ENCODE measurements at places on chromosomes 2 and 18.
A peak's percentile ranks its signal among the peaks of the same experiment; 100 is the strongest.

DNA sequence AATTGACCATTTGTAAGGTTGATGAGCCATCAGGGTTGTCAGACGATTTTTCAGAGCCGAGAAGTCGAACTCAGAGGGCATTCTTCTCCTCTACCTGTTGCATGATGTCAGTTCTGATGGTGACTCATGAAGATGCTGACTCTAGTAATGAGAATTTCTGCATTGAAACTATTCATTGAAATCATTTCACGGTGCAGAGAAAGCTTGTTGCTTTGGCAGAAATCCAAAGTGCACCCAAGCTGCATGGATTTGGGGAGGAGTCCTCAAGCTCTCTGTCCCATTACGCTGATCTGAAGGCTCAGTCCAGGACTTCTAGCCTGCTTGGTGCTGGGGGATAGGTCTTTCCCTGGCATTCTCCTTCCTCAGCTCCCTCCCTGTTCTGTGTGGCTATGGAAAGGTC lies 125.7 kb upstream of the PXDN start:
- peak; percentile 24 for DNase-seq

GRCh38 chr2:152425765-152426727 lies 91.1 kb downstream of the FMNL2 start:
- peak; percentile 30 for DNase-seq

DNA sequence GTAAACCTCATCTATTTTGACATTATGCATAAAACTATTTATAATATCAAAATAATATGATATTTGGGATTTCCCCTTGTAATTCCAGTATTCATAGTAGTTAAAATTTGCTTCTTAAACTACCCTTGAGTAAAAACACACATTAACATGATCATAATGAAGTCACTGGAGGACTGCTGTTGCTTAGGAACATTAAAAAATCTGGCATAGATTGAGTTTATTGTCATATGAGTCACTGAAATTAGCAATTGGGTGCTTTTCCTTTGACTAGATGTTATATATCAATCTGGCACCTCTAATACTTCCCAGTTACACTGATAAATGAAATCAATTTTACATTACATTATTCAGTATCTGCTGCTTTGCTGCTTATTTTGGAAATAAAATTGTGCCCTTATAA lies 57.0 kb upstream of the ZC3H15 start:
- DNase-seq, result no peak

DNA sequence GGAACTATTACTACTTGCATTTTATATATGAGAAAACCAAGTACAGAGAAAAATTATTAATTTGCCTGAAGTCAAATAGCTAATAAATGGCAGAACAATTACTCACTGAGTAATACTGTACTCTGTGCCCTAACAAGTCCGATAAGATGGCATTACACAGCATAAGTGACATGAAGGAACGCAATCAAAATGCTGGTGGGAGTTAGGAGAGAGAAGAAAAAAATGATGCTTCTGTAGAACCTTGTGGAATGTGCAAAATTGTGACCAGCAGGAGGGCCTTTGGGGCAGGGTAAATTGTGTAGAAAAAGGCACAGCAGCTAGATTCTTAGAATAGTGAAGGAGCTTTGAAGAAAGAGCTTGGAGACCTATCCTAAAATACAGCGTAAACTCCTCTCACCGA lies 32.9 kb downstream of the EPHA4 start:
- DNase-seq, result no peak

- no peak for DNase-seq
These were observed 267.6 kb upstream of the CYP26B1 start for GRCh38 chr2:72415241-72415661.

DNA sequence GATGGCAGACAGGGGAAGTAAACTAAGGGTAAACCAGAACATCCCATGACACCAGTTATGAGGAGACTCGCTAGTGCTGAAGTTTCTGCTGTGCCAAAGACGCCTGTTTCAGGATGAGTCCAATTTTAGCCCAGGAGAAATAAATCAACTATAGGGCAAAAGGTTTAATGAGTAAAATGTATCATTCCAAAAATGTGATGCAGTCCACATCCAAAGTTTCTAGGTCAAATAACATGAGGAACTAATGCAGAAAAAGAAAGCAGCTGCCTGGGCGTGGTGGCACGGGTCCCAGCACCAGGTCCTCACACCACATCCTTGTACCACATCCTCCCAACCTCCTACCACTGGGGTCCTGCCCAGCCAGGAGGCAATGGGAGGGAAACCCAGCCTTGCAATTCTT lies 126.9 kb upstream of the CTAGE1 start:
- no peak for DNase-seq

DNA sequence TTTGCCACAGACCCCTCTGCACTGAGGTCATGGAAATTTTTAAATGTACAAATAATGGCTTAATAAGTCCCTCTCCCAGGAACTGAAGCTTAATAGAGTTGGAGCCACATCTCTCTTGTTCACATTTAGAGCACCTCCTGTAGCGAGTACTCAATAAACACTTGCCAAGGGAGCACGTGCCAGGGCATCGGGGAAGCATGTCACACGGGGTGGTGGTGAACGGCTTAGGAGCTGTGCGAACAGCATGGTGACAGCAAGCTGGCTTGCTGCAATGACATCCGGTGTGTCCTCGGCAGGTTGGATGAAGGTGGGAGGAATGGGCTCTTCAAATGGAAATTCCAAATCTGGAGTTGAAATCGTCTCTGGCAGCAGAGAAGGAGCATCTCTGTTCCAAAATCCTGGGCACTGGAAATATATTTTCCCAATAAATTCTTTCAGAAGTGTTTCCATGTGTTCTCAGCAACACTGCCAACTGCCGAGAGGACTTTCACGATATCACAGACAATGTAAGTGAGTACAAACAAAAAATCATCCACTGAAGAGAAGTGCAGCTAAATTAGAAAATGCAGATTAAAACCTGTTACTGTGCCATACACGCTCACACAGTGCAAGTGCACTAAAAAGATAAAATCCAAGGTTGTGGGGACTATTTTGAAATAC lies 74.1 kb downstream of the GALR1 start:
- no peak for DNase-seq

DNA sequence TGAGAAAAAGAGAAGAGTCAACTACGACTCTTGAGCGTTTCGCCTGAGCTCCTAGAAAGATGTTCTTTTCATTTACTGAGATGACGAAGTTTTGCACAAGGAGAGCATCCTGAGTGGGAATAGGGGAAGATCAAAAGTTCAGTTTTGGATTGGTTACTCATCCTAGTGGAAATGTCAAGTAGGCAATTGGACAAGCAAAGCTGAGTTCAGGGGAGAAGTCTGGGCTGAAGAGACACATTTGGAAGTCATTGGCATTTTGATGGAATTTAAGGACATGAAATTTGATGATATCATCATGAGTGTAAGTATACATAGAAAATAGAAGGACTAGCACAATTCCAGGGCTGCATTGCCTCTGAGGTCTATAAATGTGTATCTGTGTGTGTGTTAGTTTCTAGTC lies 416.6 kb downstream of the RAD51AP2 start:
- DNase-seq, result no peak

- DNase-seq, result no peak
These were observed 36.5 kb downstream of the PSMD14 start for GRCh38 chr2:161344692-161345091.

DNA sequence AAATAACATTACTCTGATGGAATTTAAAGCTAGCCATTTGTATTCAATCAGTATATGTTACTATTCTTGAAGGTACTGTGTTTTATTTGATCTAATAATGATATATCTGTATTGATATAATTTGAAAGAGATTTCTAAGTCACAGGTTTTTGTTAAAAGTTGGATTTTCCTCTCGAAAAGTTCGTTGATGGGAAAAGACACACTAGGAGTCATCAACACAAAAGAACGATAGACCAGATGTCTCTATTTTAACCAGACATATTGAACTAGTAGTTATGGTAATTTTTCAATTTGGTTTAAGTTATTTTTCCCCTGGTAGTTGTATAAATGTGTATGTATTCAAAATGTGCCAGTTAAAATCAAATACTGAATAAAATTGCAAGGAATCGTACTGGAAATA lies 2.5 kb downstream of the ASXL3 start:
- no peak for DNase-seq

DNA sequence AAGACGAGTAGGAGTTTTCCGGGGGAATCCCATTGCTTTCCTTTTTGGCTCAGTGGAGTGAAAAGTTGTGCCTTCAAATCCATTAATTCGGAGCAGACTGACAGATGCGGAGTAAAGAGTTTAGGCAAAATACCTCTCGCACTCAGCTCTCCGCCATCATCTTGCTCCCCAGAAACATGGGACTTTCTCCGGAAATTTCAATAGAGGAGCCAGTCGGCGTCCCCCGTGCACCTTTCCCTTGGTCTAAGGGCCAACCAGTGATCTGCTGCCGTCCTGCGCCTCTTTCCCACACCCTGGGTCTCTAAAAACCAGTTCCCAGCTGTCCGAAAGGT lies 318 bp downstream of the TYW5 start:
- DNase-seq, result no peak

DNA sequence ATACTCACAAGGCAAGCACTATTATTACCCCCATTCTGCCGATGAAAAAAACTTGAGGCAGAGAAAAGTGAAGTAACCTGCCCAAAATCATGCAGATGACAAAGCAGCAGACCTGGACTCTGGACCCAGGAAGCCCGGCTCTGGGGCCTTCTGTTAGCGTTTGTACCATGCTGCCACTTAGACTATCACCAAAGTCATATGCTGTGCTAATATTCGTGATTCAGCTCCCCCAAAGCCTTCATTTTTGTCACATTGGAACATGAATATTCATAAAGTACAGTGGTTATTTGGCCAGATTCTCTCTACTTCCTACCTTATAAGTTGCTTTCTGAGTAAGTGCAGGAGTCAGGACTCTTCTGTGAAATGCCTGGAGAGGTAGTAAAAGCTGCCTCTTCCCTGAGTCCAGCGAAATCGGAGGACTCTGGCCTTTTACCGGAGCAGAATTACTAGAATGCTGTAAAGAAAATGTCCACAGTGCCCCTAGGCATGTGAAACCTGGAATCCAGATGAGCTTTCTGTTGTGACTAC lies 86.7 kb downstream of the FTCDNL1 start:
- DNase-seq, result no peak

- DNase-seq, result no peak
These were observed 271.6 kb upstream of the MGAT5 start for GRCh38 chr2:133982256-133982655.

DNA sequence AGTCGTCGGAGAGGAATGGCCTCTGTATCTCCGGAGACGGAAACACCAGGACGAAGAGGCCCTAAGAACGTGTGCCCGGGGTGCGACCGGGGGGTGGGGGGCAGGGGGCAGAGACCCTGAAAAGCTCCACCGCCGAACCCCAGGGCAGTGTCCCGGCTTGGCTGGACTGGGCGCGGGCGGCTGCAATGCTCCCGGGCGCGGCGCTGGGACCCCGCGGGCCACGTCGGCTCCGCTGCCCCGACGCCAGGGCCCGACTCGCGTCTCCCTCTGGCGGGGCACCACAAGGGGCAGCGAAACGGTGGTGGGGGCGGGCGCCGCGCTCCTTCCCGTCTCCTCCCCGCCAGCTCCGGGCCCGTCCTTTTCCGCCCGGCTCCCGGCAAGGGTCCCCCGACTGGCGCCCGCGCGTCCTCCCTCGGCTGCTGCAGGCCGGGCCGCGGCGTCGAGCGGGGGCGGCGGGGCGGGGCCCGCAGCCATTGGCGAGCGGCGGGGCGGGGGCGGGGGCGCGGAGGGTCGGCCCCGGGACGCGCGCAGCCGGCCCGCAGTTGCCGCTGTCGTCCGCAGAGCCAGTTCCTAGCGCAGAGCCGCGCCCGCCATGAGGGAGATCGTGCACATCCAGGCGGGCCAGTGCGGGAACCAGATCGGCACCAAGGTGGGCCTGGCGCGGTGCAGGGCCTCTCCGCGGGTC lies at the start of gene TUBB6:
TUBB6 (plus strand) TSS at position 541 of the 685 bp plus-strand sequence; CDS start at position 593, 52 bp downstream.
- no peak for DNase-seq

- no peak for DNase-seq
These were observed 28.0 kb upstream of the SMIM21 start for GRCh38 chr18:75455249-75456198.

- DNase-seq, result no peak
These were observed 308.7 kb downstream of the LPIN1 start for GRCh38 chr2:12054956-12055618.

DNA sequence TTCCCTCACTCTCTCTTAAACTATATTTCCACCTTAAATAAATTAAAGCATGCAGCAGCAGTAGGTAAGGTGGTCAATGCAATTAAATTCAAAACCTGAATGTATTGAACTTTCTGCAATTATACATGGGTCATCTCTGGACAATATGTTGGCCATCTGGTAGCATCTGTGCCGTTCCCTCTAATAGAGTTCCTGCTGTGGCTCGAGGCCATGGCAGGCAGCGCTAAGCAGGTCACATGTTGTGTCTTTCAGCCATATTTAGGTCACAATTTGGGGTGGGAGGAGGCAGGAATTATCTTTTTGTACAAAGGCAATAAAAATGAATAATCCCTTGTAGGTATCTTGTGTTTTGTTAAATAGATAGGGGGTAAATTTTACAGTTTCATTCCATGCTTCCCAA lies 676.2 kb downstream of the ZEB2 start:
- peak; percentile 67 for DNase-seq

DNA sequence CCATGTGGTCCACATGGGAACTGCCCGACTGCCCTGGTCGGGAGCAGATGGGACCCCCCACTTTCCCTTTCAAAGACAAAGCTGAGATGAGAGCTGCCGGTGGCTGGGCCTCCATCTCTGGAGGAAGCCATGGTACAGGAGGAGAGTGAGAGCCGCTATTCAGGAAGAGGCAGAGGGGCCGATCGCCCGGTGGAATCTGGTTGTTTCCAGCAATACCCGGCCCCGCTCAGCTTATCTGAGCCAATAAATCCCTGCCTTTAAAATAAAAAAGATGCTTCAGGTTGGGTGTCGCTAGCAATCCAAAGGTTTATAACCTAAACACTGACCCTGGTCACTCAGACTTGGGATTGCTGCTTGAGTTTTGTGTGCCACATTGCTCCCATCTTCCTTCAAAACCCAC lies 15.2 kb upstream of the B3GNT7 start:
- no peak for DNase-seq

DNA sequence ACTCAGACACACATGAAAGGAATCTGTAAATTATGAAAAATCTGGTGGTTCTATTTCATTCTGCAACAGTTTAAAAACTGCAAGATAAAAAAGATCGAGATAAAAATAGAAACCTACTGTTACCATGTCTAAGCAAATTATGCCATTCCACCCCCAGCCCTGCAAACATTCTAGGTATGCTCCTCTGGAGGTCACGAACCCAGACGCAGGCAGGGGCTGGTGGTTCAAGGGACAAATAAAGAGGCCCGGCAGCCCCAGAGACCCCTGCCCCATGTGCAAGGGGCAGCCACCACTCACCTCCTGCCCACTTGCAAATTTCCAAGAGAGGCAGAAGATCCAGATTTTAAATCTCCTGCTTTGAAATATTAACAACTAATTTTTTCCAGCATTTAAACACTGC lies 210.5 kb downstream of the ANAPC1 start:
- DNase-seq, result no peak

GRCh38 chr2:158120102-158120501 lies 18.4 kb downstream of the UPP2 start:
- no peak for DNase-seq

DNA sequence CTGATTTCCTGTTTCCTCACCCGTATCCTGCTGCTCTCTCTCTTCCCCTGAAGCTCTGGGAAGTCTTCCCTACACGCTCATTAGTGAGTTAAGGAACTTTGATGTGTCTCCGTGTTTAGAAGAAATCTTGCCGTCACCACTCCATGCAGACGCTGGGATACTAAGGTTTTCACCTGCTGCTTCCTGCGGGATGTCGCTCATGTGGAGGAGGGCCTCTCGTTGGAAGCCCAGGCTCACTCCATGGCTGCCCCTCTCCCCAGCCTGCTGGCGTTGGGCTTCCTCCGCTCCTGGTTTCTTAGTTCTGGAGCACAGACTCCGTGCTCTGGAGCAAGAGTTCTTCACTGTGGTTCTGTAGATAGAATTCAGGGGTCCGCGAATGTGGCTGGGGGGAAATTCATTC lies 326.3 kb downstream of the GBX2 start:
- DNase-seq, result no peak

GRCh38 chr2:148042219-148042618 lies 21.3 kb downstream of the MBD5 start:
- no peak for DNase-seq
